NCI-H774 (cell line): ENCODE measurements at places on chromosomes 5 and 9.

DNA sequence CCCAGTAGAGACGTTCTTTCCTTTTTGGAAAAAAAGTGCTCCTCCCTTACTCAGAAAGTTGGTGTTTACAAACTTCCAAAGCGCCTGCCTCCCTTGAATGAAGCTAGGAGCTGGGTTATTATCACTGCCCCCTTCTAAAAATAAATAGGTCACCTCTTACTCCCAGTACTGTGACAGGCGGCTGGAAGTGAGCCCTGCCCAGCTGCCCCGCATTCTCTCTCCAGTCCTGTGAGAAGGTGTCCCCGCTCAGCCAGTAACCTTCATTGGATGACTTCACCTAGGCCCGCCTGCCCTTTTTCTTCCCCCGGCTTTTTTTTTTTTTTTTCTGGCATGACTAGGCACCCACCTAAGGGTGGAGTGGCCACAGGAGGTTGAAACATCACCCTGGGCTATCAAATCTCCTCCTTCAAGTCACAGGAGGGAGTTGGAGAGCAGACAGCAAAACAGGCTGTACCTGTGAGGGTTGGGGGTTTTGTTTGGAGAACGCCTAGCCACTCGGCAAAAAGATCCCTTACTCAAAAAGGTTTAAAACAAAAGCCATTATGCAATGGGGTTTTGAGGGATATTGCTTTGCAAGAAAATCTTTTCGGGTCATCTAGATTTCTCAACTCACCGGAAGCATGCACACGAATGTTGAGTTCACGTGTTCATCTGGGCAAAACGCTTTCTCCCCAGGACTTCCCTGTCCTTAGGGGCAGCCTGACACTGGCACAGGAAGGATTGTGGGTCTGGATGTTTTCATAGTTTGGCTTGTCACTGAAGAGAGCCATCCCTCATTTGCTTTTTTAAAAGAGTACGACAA, 43.3 kb upstream of the ZNF622 start:
- DNase-seq: peak; percentile 56

DNA sequence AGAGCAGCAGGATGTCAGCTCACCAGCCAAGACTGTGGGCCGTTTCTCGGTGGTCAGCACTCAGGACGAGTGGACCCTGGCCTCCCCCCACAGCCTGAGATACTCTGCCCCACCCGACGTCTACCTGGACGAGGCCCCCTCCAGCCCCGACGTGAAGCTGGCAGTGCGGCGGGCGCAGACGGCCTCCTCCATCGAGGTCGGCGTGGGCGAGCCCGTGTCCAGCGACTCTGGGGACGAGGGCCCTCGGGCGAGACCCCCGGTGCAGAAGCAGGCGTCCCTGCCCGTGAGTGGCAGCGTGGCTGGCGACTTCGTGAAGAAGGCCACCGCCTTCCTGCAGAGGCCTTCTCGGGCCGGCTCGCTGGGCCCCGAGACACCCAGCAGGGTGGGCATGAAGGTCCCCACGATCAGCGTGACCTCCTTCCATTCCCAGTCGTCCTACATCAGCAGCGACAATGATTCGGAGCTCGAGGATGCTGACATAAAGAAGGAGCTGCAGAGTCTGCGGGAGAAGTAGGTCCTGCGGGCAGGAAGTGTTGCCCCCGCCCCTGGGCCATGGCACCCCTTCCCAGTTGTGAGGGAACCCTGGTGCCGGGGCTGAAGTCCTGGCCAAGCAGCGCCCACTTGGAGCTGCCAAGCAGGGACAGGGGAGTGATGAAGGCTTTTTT, 108.9 kb downstream of the WNK2 start:
- no peak for DNase-seq

GRCh38 chr9:8855046-8855445, 1055.5 kb upstream of the DMAC1 start:
- DNase-seq: no peak

DNA sequence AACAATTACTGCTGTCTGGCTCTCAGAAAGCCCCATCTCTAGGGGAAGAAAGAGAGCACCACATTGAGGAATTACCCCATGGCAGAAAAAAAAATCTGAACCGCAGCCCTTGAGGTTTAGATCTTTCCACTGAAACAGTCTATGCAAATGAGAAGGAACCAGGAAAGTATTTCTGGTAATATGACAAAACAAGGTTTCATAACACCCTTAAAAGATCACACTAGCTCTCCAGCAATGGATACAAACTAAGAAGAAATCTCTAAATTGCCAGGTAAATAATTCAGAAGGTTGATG, 427.1 kb downstream of the PRELID2 start:
- DNase-seq: no peak

DNA sequence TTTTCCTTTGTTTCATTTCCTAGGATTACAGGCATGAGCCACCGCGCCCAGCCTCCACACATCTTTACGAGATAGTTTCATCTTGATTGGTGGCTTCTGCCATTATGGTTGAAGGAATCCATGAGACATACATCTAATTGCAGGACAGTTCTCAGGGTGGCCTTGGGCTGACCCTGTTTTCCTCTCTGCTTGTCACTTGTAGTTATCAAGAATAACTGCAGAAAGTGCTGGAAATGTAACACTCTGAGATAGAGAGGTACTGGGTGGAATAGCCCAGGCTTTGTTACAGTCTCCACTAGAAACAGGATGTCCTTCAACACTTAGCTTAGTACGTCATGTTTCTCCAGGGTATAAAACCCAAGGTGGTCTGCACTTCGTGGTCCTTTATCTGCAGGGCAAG, 10.7 kb downstream of the UGT3A2 start:
- no peak for DNase-seq

GRCh38 chr5:118558871-118559270, 429.5 kb downstream of the DTWD2 start:
- no peak for DNase-seq

- DNase-seq: no peak
These were observed 58.3 kb downstream of the PRLR start for GRCh38 chr5:35171991-35172390.

GRCh38 chr5:171475596-171475995, 56.1 kb downstream of the FGF18 start:
- no peak for DNase-seq

DNA sequence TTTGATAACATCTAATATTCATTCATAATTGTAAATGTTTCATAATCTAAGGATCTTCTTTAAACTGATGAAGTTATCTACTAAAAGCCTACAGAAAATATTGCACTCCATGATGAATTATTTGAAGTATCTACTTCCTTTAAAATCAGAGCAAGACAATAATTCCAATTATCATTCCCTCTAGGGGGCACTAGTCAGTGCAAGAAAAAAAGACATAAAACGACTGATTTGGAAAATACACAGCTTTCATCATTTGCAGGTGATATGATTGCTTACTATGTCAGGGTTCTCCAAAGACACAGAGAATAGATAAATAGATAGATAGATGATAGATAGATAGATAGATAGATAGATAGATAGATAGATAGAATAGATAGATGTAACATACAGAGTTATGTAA, 13.5 kb upstream of the GRM6 start:
- DNase-seq: no peak

- no peak for DNase-seq
These were observed 96.3 kb downstream of the ARSB start for GRCh38 chr5:78888580-78889368.

GRCh38 chr9:5008202-5008601, 23.1 kb downstream of the JAK2 start:
- no peak for DNase-seq

GRCh38 chr5:84149094-84149493, 235.6 kb downstream of the EDIL3 start:
- no peak for DNase-seq

DNA sequence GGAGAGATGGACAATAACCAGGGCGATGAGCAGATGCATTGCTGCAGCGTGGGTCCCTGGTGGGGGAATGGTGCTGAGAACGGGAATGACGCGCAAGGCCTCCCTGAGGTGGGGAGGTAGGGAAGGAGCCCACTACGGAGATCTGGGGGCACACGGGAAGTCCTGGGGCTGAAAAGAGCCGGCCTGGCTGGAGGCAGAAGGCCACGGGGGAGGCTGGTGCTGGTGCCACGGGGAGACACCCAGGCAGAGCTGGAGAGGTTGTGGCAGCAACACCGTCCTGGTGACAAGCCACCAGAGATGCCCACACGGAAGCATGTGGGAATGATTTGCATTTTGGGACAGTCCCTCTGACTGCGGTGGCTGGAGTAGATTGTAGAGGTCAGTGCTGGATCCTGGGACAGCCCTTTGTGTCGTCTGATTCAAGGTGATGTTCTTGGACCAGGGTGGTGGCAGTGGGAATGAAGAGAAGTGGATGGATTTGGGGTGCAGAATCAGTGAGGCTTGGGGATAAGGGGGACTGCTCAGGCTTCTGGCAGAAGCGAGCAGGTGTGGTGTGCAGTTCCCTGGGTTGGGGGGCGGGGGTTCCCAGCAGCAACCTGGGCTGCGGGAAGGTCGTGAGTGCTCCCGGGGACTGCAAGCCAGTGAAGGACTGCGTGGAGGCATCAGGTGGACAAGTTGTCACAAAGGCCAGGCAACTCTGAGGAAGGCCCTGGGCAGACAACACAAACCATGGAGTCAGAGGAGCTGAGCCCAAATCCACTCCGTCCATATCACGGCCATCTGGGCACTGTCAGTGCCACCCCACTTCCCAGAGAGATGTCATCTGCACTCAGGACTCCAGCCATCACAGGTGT, 25.2 kb upstream of the CNOT6 start:
- DNase-seq: no peak

GRCh38 chr5:173239233-173239593, 4.2 kb upstream of the NKX2-5 start:
- DNase-seq: no peak

- no peak for DNase-seq
These were observed 246.7 kb upstream of the TRPM3 start for GRCh38 chr9:71368157-71368556.

DNA sequence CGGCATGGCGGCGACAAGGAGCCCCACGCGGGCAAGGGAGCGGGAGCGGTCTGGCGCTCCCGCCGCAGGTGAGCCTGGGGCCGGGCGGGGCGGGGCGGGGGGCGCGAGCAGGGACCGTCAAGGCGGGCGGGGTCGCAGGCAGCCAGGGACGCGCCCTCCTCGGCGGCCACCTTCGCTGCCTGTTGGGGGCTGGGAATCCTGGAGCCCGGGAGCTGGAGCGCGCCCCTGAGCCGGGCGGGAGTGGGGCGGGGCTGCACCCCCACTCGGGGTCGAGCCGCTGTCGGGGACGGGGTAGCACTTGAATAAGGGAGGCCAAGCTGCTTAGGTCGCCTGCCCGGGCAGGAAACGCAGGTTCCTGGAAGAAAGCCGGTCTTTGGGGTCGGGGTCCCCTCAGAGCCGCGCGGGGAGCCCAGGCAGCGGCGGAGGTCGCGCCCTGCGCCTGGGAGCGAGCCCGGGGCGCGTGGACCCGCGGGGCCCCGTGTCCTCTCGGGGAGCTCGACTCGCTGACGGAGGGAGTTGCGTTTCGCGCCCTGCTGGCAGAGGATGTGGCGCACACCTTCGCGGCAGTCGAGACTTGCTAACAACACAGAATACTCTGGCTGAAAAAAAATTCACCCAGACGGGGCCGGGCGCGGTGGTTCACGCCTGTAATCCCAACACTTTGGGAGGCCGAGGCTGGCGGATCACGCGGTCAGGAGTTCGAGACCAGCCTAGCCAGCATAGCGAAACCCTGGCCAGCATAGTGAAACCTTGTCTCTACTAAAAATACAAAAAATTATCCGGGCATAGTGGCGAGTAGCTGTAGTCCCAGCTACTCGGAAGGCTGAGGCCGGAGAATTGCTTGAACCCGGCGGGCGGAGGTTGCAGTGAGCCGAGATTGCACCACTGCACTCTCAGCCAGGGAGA, 552 bp downstream of the OTULINL start:
- DNase-seq: peak; percentile 53

DNA sequence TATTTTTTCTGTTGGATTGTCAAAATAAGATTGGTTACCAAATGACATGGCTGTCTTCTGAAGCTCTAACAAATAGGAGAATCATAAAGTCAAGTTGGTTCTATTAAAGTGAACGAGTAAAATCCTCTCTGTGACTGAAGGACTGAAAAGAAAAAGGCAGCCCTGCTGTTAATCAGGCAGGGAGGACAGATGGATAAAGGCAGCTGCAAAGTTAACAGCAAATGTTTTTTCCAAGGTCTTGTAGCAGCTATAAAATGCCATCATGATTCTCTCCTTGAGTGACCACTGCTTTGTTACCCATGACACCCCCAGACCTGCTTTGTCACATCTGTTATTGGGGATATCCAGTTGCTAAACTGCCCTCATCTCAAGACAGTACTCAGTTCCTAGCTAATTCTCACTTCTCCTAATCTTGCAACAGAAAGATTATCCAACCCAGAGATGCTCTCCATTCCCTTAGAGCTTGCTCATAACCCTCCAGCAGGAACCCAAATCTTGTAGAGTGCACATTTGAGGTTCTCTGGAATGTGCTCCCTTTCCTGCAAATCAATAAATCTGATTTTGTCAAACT, 89.7 kb upstream of the PARP8 start:
- no peak for DNase-seq

GRCh38 chr9:27384262-27385014, 87.5 kb upstream of the EQTN start:
- DNase-seq: no peak

- DNase-seq: no peak
These were observed 112.5 kb upstream of the CD180 start for GRCh38 chr5:67308988-67309688.
